ENCODE measurements at places on chromosomes 7 and 10. TPM values are rescaled to one million over a fixed set of nuclear protein-coding genes. Genes with fewer than 3 reads are reported as not detected.

PNLIPRP2 gene
- 0.06 TPM for polyA plus RNA-seq

OR2A7 gene
- polyA plus RNA-seq, result 1.2 TPM

GPR146 gene
- 43.9 TPM for polyA plus RNA-seq

ITGB1 gene
- polyA plus RNA-seq, result 527 TPM

CTAGE4 gene
- polyA plus RNA-seq, result 0.27 TPM

ZNF679 gene
- polyA plus RNA-seq, result not detected

GRM3 gene
- not detected for polyA plus RNA-seq

DNA sequence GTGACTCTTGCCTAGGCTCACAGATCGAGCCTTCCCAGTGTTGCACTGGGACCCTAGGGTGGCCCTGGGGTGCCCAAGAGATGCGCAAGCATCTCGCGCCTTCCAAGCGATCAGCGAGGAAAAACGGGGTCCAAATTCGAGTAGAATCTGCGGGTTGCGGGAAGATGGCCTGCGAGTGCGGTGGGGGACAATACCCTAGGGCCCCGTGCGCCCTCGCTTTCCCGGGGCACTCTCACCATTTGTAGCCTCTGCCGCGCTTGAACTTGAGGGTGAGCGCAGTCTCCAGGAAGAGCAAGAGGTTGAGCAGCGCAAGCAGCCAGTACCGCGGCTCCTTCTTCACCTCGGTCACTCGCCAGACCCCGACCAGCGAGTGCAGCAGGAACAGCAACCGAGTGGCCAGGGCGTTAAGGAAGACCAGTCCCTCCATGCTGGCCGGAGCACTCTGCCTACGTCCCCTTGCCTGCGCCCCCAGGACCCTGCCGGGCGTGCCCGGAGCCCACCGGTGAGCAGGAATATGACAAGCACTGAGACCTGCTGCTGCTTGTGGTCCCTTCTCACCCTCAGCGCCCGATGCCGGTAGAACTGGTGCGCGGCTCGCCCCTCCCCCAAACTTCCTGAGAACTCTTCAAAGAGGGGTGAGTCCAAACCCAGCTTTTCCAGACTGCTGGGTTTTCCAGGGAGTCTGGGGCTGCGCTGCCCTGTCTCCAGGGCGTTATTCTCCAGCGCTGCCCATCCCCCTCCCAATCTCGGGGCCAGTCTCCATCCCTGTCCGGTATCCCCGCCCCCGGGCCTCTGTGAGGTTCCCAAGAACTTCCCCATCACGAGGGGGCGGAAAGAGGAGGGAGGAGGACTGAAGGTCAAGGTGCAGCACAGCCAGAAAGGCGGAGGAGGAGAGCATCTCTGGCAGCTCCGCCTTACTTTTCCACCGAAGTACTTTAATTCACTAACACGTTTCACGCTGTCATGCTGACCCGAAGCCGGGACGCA is at the start of gene TMEM26:
TSS of gene TMEM26 (minus strand) at position 727 of the 987 bp plus-strand sequence. CDS start at position 427, 300 bp downstream.
- DNase-seq, result peak; percentile 55

DNA sequence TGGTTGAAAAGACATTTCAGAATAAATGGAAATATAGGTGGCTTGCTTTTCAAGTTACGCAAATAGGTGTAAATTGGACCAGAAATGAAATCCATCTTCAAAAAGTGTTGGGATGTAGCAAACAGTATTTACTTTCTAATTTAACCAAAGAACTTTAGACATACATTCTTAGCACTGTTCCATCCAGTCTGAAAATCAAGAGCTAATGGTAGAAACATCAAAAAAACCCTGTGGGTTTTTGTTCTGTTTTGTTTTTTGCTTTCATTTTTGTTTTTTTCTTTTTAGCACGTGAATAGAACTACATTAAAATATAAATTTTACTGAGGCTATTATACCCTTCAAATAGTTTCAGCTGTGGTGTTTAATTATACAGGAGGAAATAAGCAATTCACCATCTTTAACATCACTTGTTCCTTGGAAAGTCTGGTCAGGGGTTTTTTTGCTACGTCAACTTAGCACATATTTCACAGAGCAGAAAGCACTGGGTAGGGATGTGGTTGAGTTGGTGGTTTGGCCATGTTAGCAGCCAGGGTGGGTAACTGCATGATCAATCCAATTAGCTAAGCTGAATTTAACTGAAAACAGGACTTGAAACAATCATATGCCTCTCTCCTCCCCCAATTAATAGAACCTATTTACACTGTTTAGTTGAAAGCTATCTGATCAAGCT is 275.4 kb upstream of the PFKP start:
- no peak for DNase-seq

DNA sequence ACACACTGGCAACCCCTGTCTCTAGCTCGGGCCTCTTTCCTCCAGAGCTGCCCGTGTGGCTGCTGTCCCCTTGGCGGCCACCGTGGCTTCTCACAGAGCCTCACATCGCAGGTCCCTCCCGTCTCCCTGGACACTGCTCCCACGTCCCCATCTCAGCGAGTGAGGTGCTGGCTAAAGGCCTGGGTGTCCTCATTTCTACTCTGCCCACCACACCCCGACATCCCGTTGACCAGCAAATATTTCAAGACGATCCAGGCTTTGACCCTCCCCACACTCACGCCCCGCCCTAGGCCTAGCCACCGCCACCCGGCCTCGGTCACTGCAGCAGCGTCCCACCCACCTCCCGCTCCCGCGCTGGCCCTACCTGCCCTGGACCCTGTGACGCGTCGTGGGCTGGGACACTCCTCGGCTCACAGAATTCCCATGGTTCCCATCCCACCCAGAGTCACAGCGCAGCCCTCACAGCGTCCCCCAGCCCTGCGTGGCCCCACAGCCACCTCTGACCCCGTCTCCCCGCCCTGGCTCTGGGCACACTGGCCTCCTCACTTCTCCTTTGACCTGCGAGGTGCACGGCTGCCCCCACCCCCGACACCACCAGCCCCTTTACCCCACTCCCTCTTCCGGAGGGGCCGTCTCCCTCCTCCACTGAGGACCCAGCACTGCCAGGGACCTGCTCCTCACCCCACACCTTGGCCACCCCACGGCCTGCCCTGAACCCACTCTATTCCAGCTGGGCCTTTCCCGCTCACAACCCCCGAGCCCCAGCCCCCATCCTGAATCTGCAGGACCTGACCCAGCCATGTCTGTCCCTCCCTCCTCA is 6.9 kb downstream of the ADAP1 start:
- DNase-seq, result no peak

DNA sequence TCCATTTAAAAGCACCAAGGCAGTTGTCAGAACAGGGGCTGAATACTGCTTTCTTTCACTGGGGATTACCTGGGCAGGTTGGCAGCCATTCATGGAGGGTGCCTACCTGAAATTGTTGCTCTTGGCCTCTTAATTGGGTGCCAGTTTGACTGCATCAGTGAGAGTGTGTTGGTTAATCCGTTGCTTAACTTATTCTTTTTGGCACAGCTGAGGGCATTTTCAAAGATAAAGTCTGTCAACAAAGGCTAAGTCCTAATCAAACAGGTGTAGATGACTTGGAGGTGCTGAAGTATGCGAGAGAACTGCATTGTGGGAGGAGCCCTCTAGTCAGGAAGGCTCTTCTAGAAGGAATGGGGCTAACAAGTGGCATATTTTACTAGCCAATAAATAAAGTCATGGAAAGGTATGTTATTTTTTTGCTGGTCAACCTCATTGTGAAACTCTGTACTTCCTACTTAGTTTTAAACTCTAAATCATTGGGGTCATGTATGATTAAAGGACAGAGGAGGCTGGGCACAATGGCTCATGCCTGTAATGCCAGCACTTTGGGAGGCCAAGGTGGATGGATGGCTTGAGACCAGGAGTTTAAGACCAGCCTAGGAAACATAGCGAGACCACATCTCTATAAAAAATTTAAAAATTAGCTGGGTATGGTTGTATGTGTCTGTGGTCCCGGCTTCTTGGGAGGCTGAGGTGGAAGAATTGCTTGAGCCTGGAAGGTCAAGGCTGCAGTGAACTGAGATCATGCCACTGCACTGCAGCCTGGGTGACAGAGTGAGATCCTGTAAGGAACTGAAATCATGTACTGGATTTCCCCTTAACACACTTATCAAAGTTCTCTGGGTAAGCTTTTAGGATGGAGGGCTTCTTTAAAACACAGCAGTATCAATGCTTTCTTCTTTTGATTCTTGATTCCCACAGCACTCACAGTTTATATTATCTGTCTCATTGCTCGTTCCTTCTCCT is 134.1 kb downstream of the LRMDA start:
- no peak for DNase-seq

DNA sequence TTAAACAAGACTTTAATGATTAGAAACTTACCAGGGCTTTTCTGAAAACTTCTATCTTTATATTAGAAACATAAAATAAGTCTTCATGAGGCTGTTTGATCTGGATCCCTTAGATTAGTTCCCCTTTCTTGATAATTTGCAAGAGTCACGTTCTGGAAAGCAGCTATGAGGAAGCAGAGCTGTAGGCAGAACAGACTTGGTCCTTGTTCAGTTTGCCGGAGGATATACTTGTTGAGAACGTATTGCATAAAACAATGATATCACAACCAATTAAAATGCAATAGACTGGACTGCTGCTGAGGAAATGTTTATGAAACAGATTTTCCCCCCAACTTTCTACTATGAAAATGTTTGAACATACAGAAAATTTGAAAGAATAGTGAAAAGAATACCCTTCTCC is 2.8 kb downstream of the SAMD9L start:
- DNase-seq, result no peak

DNA sequence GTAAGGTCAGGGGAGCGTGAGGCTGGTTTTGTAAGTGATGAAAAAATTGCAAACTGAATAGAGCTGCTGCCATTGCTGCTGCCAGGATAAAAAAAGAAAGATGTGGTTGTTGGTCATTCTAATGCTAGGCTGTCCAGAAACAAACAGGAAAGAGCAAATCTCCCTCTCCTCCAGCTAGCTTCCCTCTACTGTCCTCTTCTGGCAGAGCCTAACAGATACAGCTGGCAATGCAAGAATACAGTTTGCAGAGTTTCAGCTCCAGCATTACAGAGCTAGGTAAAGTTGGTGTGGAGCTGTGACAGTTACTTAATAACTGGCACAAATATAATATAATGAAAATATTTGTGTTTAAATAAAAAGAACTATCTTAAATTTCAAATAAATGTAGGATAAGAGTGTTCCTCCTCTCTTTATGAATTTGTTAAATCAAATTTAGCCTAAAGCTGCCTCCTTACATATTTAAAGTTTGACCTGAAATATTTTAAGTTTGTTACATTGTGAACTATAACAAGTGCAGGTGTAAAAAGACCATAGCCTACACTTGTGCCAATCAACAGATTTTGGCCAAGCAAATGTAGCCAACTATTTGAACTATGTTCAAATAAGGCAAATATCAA is 407.7 kb downstream of the SH2D4B start:
- peak; percentile 13 for DNase-seq

GRCh38 chr10:78353636-78354035 is 320.0 kb downstream of the RPS24 start:
- DNase-seq, result no peak

GRCh38 chr10:4189281-4189680 is 404.3 kb upstream of the KLF6 start:
- DNase-seq, result no peak

DNA sequence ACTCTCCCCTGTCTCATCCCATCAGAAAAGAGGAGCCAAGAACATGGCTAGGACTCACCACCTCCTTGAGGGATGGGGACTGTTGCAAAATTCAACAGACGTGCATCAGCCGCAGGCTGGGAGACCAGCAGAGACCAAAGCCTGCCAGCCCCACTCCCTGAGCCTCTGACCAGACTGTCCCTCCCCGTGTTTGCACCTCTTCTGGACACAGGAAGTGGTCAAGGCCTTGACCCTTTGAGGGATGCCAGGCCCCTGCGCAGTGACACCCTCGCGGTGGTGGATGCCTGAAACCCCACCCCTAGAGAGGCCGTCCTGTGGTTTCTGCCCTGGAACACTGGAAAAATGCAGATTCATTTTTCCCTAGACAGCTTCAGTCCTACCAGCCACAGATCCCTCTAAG is 128.4 kb upstream of the TCF7L2 start:
- no peak for DNase-seq

- DNase-seq, result no peak
Measured at GRCh38 chr7:24336461-24336860, 52.5 kb downstream of the NPY start.

DNA sequence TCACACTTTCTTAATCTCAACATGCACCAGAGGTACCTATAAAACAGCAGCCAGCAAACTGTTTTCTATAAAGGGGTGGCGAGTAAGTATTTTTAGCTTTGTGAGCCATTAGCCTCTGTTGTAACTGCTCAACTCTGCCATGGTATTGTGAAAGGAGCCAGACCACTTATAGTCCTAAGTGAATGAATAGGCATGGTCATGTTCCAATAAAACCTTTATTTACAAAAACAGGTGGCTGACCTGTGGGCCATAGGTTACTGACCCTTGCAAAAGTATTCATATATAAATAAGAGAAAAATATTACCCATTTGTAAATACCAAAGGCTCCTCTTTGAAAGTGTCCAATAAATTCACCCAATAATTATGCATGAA is 50.3 kb downstream of the ICA1 start:
- DNase-seq, result no peak

DNA sequence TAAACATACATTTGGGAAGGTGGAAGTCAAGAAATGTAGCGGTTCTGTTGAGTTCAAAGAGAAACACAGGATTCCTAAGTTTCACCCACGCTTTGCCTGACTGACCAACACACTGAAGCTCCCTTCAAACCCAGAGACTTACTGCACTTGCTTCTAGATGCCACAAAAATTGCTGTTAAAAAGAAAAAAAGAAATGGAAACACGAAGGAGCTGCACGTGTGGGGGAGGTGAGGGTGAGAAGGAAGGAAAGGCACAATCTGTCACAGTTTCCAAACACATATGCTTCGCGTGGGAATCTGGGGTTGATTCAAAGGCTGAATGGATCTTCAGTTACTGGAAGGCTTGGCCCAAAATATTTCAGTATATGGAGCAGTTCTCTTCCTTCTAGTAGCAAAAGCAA is 495.6 kb downstream of the DNAJB6 start:
- DNase-seq, result no peak

DNA sequence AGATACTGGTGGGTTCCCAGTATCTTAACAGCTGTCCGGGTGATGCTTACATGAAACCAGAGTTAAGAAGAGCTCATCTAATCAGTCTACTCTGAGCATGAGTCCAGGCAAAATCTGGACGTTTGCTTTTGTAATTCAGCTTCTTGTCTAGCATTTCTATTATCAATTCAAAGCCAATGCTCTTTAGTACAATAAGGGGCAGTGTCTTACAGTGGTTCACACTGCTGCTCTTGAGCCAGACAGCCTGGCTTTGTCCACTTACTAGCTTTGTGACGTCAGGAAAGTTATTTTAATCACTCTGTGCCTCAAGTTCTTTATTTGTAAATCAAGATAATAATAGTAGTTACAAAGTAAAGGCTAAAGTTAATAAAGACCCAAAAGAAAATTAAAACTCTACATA is 227.3 kb upstream of the TCF7L2 start:
- DNase-seq, result no peak

GRCh38 chr7:140391634-140392033 is 6.7 kb downstream of the SLC37A3 start:
- no peak for DNase-seq

DNA sequence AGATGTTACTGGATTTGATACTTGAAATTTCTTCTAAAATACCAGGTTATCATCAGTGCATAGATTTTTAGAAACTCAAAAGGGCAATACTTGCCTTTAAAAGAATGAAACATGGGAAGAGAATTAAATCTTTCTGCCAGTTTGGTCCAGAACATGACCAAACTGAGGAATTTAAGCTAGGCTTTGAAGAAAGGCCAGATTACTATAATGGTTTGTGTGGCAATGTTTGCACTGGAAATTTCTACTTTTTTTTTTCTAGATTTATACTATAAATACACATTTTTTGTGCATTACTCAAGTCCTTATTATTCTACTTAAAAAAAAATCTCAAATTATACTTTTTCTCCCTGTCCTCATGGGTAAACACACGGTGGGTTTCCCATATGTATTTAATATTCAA is 9.2 kb downstream of the MKX start:
- DNase-seq, result no peak

GRCh38 chr10:93826355-93826754 is 67.4 kb upstream of the SLC35G1 start:
- no peak for DNase-seq

Measured in urinary bladder (tissue), 4 donors.